ENCODE measurements at places on chromosomes 12 and 14. TPM values are rescaled to one million over a fixed set of nuclear protein-coding genes. Genes with fewer than 3 reads are reported as not detected.

Gene TAS2R30
- total RNA-seq, result 2.9 TPM

Gene MYBPC1
- total RNA-seq, result not detected

Gene LRRC43
- total RNA-seq, result 1.6 TPM

Gene SERPINA1
- 1.1 TPM for total RNA-seq

GRCh38 chr12:14283489-14284144, 81.9 kb upstream of the ATF7IP start:
- no peak overlapping the region for H3K27ac ChIP-seq
- no peaks in the 10 kb centered on the region for H3K27me3 ChIP-seq
- no peak overlapping the region for H3K4me3 ChIP-seq
- H3K4me1 ChIP-seq, result no peaks in the 10 kb centered on the region

DNA sequence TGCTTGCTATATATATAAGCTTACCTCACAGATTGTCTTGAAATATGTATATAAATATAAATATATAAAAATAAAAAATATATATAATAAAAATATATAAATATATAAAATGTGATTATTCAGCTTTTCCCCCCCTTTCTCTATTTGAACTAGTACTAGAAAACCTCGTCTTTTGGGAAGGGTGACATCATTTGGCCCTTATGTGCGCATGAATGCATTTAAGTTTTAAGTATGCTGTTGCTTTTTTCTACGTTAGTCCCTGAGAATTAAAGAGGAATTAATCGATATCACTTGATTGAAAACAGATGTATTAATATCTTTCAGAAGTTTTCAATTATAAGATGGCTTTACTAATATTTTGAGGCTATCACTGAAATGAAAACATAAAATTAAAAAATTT, 69.9 kb downstream of the RAD51B start:
- H3K36me3 ChIP-seq, result no peaks in the 10 kb centered on the region
- H3K27ac ChIP-seq, result no peak overlapping the region
- H3K27me3 ChIP-seq, result no peaks in the 10 kb centered on the region
- H3K4me3 ChIP-seq, result no peak overlapping the region
- H3K4me1 ChIP-seq, result peaks cover 2% of the 10 kb centered on the region

DNA sequence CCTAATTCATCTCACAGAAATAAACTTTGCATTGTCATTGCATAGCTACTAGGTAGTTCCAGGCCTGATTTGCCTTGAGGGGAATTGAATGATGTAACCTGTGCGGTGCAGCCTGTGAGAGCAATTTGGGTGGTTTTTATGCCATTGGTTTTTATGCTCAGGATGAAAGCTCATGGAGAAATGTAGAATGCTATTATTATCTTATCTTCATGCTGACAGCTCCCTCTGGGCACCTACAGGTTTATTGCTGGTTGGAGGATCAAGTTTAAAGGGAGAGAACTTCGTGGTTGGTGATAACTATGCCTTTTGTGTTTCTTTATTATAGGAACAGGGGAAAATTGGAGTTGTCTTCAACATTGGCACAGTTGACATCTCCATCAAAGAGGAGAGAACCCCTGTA, 547.9 kb downstream of the DIO2 start:
- H3K4me1 ChIP-seq, result no peaks in the 10 kb centered on the region
- no peaks in the 10 kb centered on the region for H3K36me3 ChIP-seq
- no peak for DNase-seq
- no peak overlapping the region for H3K4me3 ChIP-seq
- no peak overlapping the region for H3K27ac ChIP-seq
- no peaks in the 10 kb centered on the region for H3K27me3 ChIP-seq
